ENCODE measurements at places on chromosomes 11 and 22.

GRCh38 chr11:115848080-115848479, 343.9 kb upstream of the CADM1 start:
- DNase-seq: no peak

DNA sequence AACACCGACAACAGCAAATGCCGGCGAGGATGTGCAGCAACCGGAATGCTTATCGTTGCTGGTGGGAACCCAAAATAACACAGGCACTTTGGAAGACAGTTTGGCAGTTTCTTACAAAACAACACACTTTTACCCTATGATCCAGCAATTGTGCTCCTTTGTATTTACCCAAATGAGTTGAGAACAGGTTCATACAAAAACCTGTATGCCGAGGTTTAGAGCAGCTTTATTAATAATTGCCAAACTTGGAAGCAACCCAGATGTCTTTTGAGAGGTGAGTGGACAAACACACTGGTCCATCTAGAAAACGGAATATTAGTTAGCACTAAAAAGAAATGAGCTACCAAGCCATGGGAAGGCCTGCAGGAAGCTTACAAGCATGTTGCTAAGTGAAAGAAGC, 118.9 kb downstream of the CTTN start:
- no peak for DNase-seq

GRCh38 chr22:46430961-46431838, 95.7 kb downstream of the TRMU start:
- DNase-seq: no peak

- no peak for DNase-seq
Observed at GRCh38 chr11:33894398-33894746, 2.5 kb upstream of the LMO2 start.

DNA sequence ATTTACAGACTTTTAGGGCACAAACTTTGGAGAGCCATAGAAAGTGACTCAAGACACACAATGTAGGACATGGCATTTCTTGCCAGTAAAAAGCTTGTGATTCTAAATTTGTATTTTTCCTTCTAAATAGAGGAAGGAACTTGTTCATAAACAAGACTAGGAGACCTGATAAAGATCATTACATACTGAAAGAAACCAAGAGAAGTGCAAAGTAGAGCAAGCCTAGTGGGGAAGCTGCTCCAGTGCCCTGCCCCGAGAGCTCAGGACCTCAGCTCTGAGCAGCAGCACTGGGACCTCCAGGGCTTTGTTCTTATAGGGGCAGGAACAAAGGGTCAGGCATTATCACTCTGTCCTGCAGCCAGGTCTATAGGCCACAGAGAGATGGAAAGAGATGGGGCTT, 7.2 kb downstream of the IRAG1 start:
- no peak for DNase-seq
